ENCODE measurements at places on chromosomes 12 and 14. TPM values are rescaled to one million over a fixed set of nuclear protein-coding genes. Genes with fewer than 3 reads are reported as not detected.

The SALL2 gene
- total RNA-seq: 2.6 TPM

The RIPK3 gene
- 12.5 TPM for total RNA-seq

The GPRC5A gene
- not detected for total RNA-seq

The KLRK1 gene
- 161 TPM for total RNA-seq

DNA sequence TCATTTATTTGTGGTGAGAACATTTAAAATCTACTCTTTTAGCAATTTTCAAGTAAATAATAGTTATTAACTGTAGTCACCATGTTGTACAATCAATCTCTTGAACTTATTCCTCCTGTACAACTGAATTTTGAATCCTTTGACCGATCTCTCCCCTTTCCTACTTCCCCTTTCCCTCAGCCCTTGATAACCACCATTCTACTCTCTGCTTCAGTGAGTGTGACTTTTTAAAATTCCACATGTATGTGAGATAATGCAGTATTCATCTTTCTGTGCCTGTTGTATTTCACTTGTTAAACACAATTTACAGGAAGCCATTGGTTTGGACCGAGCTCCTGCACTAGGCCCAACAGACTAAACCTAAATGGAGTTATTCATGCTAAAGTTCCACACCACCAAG lies 458.9 kb upstream of the PDE3A start:
- H3K27me3 ChIP-seq: no peaks in the 10 kb centered on the region
- no peak for DNase-seq
- H3K4me1 ChIP-seq: no peaks in the 10 kb centered on the region
- no peak overlapping the region for H3K4me3 ChIP-seq
- no peaks in the 10 kb centered on the region for H3K36me3 ChIP-seq
- no peak overlapping the region for H3K27ac ChIP-seq

DNA sequence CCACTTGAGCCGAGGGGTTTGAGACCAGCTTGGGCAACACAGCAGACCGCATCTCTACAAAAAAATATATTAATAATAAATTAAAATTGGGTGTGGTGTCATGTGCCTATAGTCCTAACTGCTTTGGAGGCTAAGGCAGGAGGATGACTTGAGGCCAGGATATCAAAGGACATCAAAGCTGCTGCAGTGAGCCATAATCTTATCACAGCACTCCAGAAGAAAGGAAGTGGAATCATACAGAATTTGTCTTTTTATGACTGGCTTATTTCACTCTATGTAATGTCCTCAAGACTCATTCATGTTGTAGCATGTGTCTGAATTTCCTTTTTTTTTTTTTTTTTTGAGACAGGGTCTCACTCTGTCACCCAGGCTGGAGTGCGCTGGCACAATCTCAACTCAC lies 43.9 kb upstream of the NUDT4 start:
- no peak overlapping the region for H3K27ac ChIP-seq
- DNase-seq: no peak
- H3K36me3 ChIP-seq: no peaks in the 10 kb centered on the region
- H3K4me1 ChIP-seq: no peaks in the 10 kb centered on the region
- no peak overlapping the region for H3K4me3 ChIP-seq

- H3K4me1 ChIP-seq: no peaks in the 10 kb centered on the region
- no peak for DNase-seq
- H3K36me3 ChIP-seq: no peaks in the 10 kb centered on the region
- no peak overlapping the region for H3K27ac ChIP-seq
- no peaks in the 10 kb centered on the region for H3K27me3 ChIP-seq
These were observed 151.3 kb upstream of the DCN start for GRCh38 chr12:91333966-91334365.

DNA sequence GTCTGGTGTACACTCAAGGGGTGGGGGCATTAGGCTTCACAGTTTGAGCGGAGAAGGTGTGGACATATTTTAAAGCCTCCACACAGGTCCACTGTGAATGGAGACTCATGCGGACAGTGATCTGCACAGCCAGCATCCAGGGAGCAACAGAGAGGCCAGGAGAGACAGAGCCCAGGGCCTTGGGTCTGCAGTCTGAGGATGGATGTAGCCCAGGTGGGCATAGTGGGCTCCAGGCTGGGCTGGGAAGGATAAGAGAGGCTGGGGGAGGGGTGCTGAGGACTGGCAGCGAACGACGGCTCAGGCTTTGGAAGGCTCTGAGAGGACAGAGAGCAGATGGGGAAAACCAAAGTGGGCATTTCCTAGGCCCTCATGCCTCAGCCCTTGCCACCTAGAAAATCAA lies 128.8 kb downstream of the PAPOLA start:
- H3K4me3 ChIP-seq: no peak overlapping the region
- no peaks in the 10 kb centered on the region for H3K4me1 ChIP-seq
- H3K27me3 ChIP-seq: no peaks in the 10 kb centered on the region
- H3K27ac ChIP-seq: no peak overlapping the region
- H3K36me3 ChIP-seq: no peaks in the 10 kb centered on the region
- no peak for DNase-seq

DNA sequence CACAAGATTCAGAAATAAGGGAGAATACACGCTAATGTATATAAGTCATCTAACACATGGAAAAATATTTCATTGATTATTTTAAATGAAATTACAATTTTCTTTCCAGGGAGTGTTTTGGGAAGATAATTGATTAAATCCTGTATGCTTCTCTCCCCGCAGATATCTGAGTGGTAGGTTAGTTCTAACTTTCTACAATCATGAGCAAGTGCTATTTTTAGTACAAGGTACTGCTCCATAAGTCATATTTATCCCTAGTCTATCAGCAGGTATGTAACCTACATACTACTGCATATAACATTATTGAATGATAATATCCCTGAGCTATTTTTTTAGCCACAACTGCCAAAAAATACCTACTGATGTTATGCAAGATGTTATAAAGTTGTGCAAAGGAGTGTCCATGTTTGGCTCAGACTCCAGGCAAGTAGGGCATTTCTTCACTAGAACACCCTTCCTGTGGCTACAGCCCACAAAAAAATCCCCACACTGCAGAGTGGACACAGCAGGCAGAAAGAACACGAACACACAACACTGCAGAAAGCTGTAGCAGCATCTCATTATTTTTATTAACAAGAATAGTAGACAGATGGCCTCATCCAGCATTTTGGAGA lies 87.0 kb downstream of the SEC23A start:
- no peak for DNase-seq
- no peaks in the 10 kb centered on the region for H3K36me3 ChIP-seq
- no peaks in the 10 kb centered on the region for H3K4me1 ChIP-seq
- H3K27me3 ChIP-seq: no peaks in the 10 kb centered on the region

GRCh38 chr14:98070536-98070935 lies 1201.5 kb downstream of the BCL11B start:
- no peaks in the 10 kb centered on the region for H3K36me3 ChIP-seq
- no peaks in the 10 kb centered on the region for H3K4me1 ChIP-seq
- DNase-seq: no peak
- no peak overlapping the region for H3K4me3 ChIP-seq
- no peaks in the 10 kb centered on the region for H3K27me3 ChIP-seq

DNA sequence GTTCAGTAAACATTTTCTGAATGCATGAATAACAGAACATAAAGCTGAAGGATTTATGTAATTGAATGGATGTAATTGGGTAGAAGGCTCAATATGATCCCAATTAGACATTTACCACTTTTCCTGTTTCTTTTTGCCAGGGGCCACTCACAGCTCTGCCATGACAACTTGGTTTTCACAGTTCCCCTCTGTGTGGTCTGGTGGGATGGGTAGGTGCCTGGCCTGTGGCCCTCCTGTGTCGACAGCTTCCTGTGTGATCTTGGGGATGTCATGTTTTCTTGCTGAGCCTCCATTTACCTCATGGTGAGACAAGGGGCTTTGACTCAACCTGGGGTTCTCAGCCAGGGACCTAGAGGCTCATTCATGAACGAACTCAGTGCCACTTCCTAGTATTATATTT lies 12.6 kb upstream of the SERPINA10 start:
- DNase-seq: no peak
- no peaks in the 10 kb centered on the region for H3K27me3 ChIP-seq
- no peak overlapping the region for H3K4me3 ChIP-seq
- no peak overlapping the region for H3K27ac ChIP-seq
- H3K4me1 ChIP-seq: no peaks in the 10 kb centered on the region

DNA sequence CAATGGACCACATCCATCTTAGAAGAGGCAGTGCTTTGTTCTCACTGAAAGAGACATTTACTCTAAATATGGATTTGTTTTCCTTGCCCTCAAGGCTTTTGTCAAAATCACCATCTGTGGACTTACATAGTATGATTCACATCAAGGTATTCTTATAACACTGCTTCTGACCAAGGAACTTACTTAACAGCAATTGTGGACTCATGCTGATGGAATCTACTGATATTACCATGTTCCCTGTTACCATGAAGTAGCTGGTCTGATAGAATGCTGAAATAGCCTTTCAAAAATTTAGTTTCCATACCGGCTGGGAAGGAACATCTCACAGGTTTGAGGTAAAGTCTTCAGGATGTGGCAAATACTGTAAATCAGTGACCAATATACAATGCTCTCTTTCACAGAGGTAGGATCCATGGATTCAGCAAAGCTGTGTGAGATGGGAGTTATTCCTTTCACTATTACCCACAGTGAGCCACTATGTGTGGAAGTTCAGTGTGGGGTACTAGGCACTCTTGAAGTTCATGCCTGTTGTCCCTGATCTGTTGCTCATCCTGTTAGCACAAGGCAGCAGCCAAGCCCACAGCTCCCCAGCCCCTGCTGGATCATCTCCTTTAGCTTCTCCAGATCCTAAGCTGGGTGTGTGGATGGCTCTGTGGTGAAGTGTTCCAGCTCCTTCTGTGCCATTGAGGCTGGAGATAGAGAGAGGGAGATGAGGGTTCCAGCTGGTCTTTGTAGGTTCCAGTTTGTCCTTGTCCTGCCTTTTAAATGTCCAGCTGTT lies 126.4 kb downstream of the ATP23 start:
- no peak overlapping the region for H3K27ac ChIP-seq
- DNase-seq: no peak
- no peaks in the 10 kb centered on the region for H3K36me3 ChIP-seq
- no peaks in the 10 kb centered on the region for H3K27me3 ChIP-seq
- H3K4me1 ChIP-seq: no peaks in the 10 kb centered on the region

- DNase-seq: no peak
- H3K4me3 ChIP-seq: no peak overlapping the region
- no peaks in the 10 kb centered on the region for H3K27me3 ChIP-seq
These were observed 114.5 kb downstream of the TRAFD1 start for GRCh38 chr12:112239881-112240280.

DNA sequence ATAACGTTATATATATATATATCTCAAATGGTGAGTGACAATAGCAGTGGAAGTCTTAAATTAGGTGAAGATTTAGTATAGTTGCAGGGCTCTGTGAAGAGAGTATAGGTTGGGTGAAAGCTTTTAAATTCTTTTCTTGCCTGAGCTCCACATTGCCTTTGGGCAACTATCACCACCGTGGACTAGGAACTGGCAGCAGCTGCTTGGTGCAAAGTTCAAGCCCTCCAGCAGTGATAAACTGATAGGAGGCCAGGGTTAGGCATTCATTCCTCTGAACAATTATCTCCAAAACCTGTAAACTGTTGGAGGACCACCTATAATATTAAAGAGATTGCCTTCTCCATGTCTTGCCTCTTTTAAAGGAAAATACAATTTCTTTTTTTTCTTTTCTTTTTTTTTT lies 91.2 kb upstream of the ATXN7L3B start:
- no peaks in the 10 kb centered on the region for H3K4me1 ChIP-seq
- no peaks in the 10 kb centered on the region for H3K27me3 ChIP-seq
- H3K27ac ChIP-seq: no peak overlapping the region
- H3K4me3 ChIP-seq: no peak overlapping the region

GRCh38 chr12:24425601-24425970 lies 476.1 kb upstream of the SOX5 start:
- no peaks in the 10 kb centered on the region for H3K4me1 ChIP-seq
- no peaks in the 10 kb centered on the region for H3K27me3 ChIP-seq
- H3K36me3 ChIP-seq: no peaks in the 10 kb centered on the region
- no peak overlapping the region for H3K27ac ChIP-seq
- H3K4me3 ChIP-seq: no peak overlapping the region
- no peak for DNase-seq

GRCh38 chr12:22916815-22917214 lies 291.8 kb downstream of the ETNK1 start:
- no peaks in the 10 kb centered on the region for H3K27me3 ChIP-seq
- no peak overlapping the region for H3K4me3 ChIP-seq
- H3K36me3 ChIP-seq: no peaks in the 10 kb centered on the region
- no peak overlapping the region for H3K27ac ChIP-seq

DNA sequence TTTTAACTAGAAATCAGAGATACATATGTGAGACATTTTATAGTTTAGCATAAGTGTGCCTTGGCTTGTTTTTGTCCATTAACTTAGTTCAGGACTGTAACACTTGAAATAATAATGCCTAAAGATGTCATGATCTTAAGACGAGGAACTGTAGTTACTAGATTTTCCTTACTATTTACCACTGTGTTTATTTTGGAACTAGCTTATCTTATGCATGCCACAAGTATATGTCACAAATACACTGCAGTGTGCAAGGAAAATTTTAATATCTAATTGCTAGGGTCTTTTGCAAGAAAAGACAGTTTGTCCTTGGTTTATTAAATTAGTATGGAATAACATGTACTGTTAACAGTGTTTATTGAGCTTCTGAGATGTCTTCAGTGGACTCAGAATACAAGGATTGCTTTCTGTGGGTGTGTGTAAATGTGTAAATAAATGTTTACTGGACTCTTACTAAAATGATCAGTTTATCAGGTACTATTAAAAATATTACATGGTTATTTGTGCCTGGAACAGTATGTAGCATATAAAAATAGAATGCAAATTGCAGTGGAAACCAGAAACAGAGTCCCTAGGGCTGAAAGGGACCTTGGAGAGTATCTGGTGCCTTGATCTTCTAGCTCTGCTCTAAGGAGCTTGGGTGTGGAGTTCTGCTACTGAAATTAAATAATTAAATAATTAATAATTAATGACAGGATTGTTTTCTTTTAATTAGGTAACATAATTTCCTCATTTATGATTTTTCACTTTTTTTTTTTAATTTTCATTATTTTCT lies 58.1 kb downstream of the FGD4 start:
- no peaks in the 10 kb centered on the region for H3K4me1 ChIP-seq
- H3K36me3 ChIP-seq: no peaks in the 10 kb centered on the region
- no peak overlapping the region for H3K27ac ChIP-seq
- H3K4me3 ChIP-seq: no peak overlapping the region
- H3K27me3 ChIP-seq: no peaks in the 10 kb centered on the region

DNA sequence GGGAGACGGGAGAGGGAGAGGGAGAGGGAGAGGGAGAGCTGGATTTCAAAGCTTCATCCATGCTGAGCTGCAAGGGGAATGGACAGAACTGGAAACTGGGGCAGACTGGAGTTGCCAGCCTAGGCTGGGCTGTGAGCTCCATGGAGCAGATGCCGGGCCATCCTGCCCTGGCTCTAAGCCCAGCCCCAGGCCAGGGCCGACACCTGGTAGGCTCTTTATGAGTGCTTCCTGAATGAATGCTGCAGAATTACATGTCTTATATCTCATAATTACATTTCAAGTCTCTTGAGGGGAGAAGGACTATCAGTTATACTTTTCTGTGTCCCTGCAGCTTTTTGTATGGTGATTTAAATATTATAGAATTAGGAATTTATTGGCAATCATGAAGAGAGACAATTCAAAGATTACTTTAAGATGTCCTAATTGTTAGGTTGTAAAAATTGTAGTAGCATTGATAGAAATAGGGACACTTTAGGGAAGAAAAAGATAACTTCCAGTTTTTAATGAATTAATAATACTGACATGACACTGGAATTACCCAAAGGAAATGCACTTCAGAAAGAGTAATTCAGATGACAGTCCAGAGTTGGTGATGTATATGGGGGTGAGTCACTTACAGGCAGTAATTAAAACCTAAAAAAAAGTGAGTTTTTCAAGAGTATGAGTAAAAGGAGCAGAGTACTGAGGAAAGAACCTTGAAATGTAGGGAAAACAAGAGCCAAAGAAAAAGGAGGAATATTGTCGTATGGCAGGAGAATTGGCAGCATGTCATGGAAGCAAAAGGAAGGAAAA lies 29.0 kb downstream of the SCYL2 start:
- peaks cover 23% of the 10 kb centered on the region for H3K36me3 ChIP-seq
- no peak overlapping the region for H3K4me3 ChIP-seq
- no peaks in the 10 kb centered on the region for H3K27me3 ChIP-seq
- H3K27ac ChIP-seq: no peak overlapping the region
- H3K4me1 ChIP-seq: no peaks in the 10 kb centered on the region
- no peak for DNase-seq

Data from CD8-positive, alpha-beta memory T cell (primary cell).